CMK (cell line): ENCODE measurements at places on chromosomes 5 and 9.

DNA sequence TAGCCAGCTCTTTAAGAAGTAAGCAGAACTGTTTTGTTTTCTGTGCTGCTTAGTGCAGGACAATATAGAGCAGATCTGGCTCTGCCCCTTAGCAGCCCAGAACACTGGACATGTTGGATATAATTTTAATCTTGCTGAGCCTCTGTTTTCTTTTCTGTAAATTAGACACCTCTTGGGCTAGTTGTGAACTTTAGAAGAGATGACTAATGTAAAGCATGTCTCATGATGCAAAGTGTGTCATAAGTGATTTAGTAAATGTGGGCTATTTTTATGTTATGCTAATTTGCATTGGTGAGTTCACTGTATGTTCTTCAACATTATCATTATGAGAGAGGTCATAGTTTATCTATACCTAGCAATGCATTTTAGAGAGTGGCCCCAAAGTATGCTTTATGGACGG lies 156.1 kb upstream of the ADAMTSL1 start:
- no peak for DNase-seq

- DNase-seq = no peak
Measured at GRCh38 chr5:160466116-160466515, 44.5 kb downstream of the PTTG1 start.

GRCh38 chr5:39083968-39084367 lies 9.8 kb upstream of the RICTOR start:
- DNase-seq = no peak

GRCh38 chr5:141149812-141150211 lies at the start of gene PCDHB6:
PCDHB6 (plus strand) TSS chr5:141150057; CDS start chr5:141150258, 201 bp downstream.
- DNase-seq = no peak
